ENCODE measurements at places on chromosomes 7 and 10. TPM values are rescaled to one million over a fixed set of nuclear protein-coding genes. Genes with fewer than 3 reads are reported as not detected.
A peak's percentile ranks its signal among the peaks of the same experiment; 100 is the strongest.

DNA sequence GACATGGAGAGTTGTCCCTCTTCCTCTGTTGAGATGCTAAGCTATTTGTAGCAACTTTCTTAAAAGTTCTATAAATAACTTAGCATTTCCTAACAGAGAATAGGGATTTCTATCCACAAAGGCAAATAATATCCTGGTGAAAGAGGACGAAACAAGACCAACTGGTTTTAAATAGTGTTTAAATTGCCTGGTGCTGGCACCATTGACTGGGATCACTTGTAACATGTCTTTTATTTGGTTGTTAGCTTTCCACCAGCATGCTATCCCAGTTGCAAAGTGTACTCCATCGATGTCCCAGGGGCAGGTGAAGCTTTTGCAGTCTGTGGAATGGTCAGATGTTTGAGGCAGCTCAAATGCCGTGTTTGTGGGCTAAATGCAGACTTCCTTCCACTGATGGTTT, 3.7 kb downstream of the SUFU start:
- peaks cover 17% of the 10 kb centered on the region for H3K36me3 ChIP-seq
- no peaks in the 10 kb centered on the region for H3K27me3 ChIP-seq
- H3K4me1 ChIP-seq: peaks cover 10% of the 10 kb centered on the region
- no peak for DNase-seq
- H3K27ac ChIP-seq: no peak overlapping the region

DNA sequence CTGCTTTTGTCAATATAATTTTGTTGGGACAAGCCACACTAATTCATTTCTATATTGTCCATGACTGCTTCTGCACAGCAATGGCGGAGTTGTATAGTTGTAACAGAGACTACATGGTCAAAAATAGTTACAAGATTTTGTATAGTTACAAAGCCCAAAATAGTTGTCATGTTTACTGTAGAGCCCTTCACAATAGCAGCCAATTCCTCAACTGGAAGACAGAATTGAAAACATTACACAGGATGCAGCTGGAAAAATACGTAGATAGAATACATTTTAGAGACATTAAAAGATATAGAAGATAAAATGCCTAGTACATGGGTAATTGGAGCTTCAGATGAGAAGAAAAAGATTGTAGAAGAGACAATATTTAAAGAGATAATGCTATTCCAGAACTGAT, 156.4 kb upstream of the FEZF1 start:
- no peaks in the 10 kb centered on the region for H3K36me3 ChIP-seq
- no peak for DNase-seq

DNA sequence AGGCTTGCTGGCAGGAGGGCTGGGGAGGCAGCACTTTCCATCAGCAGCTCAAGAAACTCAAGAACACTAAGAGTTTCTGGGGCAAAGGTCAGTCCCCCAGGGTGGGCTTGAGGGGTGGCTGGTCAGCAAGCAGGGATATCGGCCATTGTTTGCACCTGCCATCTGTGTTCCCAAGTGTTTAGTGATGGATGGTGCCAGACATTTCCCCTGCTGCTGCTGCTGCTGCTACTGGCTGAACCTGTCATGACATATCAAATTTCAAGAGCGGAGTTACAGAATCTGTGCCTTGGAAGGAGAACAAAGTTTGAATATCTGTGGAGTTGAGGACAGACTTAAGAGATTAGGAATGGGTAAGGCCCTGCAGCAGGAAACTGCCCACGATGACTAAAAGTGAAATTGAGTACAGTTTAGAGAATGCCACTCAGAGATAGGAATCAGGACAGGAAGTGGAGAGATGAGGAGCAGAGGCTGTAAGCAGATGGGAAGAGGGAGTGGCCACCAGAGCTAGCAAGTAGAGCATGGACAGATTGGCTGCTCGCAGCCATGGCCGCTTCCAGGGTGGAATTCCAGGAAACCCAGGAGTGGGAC, 39.2 kb upstream of the PPP1R3C start:
- H3K27me3 ChIP-seq: no peaks in the 10 kb centered on the region
- peak; percentile 53 for DNase-seq
- H3K36me3 ChIP-seq: no peaks in the 10 kb centered on the region
- H3K4me1 ChIP-seq: peaks cover 10% of the 10 kb centered on the region
- peak overlapping the region; percentile 12 for H3K4me3 ChIP-seq

DNA sequence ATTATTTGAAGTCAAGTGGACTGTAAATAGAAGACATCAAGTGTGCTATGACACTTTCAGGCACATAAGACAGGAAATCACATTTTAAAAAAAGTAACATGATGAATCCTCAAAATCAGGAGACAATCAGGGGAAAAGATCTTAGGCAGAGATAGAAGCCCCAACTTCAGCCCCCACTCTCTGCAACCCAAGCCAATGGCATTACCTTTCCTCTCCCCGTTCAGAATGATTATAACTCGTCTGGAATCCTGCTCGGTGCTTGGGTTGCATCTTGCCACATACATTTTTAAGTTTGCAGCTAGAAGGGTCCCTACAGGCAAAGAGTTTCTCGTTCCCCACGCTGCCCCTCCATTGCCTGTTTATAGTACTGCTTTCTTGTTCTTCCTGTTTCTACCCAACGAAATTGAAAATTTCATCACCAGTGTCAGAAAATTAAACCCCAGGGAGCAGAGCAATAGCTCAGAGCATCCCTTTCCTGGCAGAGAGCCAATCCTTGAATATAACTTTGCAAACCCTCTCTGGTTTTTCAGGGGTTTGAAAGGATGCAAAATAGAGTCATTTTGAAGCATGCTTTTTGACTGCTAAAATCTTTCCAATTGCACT, 260.5 kb upstream of the AOAH start:
- H3K4me3 ChIP-seq: no peak overlapping the region
- H3K27ac ChIP-seq: peak overlapping the region; percentile 93
- H3K36me3 ChIP-seq: no peaks in the 10 kb centered on the region
- H3K27me3 ChIP-seq: peaks cover 32% of the 10 kb centered on the region

GRCh38 chr10:58888957-58889356, 287.5 kb upstream of the PHYHIPL start:
- H3K4me1 ChIP-seq: no peaks in the 10 kb centered on the region
- H3K27me3 ChIP-seq: no peaks in the 10 kb centered on the region
- no peak overlapping the region for H3K27ac ChIP-seq
- no peaks in the 10 kb centered on the region for H3K36me3 ChIP-seq
- DNase-seq: no peak

DNA sequence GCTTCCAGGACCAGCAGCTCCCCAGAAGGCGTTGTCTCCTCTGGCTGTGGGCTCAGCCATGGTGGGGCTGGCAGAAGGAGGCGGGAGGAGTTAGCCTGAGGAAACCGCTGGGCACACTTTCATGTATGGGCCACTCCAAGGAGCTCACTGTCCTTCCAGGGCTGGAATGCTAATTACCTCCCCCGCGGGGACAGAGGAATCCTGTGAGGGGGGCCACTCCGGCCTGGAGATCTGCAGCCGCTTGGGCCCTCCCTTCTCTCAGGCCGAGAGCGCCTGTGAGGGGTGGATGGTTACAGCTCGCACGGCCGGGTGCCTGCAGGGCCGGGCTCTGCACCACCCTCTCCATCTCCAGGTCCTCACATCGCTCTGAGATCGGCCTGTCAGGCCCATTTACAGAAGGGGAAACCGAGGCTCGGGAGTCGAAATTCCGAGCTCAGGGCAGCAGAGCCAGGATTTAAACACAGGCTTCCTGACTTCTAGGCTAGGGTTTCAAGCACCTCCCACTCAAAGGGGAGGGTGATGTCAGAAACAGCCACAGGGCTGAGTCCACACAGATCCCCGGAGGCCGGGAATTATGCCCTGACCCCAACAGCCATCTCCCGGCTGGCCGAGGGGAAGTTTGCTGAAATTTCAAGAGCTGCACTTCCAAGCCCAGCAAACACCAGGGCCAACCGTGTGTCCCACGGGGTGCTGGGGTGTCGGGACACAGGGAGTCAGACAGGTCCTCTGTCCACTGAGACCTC, 59.1 kb downstream of the PDGFA start:
- H3K4me3 ChIP-seq: no peak overlapping the region
- H3K27ac ChIP-seq: no peak overlapping the region
- DNase-seq: no peak
- H3K36me3 ChIP-seq: no peaks in the 10 kb centered on the region
- no peaks in the 10 kb centered on the region for H3K27me3 ChIP-seq

DNA sequence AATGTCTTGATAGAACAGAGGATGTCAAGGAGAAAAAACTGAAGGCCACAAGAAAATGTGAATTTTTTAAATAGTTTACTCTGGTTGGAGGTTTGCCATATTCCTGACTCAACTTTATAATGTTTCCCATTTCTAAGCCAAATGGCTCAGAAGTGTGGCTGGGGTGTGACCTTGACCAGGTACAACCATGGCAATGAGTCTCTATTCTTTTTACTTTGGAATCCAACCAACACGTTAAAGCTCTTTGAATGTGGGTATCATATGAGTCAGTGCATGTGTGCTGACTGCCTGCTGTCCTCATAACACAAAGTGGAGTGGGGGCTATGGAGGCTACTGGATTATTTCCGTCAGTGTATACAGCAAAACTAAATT, 33.5 kb upstream of the DLD start:
- H3K27ac ChIP-seq: no peak overlapping the region
- H3K4me1 ChIP-seq: no peaks in the 10 kb centered on the region
- no peaks in the 10 kb centered on the region for H3K27me3 ChIP-seq
- no peak overlapping the region for H3K4me3 ChIP-seq
- no peaks in the 10 kb centered on the region for H3K36me3 ChIP-seq

GRCh38 chr7:31788883-31789680, 102.1 kb downstream of the PPP1R17 start:
- H3K4me3 ChIP-seq: no peak overlapping the region
- H3K27ac ChIP-seq: no peak overlapping the region
- no peak for DNase-seq
- no peaks in the 10 kb centered on the region for H3K4me1 ChIP-seq
- H3K36me3 ChIP-seq: no peaks in the 10 kb centered on the region
- no peaks in the 10 kb centered on the region for H3K27me3 ChIP-seq

DNA sequence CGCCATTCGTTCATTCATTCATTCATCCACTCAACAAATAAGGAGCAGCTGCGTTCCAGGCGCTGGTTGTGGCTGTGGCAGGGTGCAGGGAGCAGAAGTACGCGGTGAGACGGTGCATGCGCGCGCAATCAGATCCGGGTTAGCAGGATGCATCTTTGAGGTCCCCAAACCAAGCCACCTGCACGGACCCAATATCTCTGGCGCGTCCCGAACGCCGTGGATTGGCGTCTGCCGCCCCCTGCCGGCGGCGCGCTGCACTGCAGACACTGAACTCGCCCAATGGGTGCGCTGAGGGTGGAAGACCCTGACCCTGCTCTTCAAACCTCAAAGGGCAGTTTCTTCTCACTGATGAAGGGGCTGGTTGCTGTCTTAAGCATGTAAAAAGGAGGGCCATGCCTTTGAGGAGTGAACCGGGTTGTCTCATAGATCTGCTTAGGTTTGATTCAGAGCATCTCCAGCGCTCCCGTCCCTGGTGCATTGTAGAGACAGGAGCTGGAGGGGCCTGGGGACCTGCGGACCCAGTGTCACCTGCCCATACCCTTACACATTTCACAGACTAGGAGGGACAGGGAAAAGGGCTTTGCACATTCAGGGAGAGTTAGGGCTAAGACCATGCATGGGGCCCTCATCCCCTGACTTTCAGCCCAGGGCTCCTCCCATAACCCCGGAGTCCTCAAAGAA, 102.5 kb downstream of the RAMP3 start:
- peak; percentile 86 for DNase-seq
- peaks cover 13% of the 10 kb centered on the region for H3K27me3 ChIP-seq
- no peak overlapping the region for H3K27ac ChIP-seq
- H3K4me3 ChIP-seq: peak overlapping the region; percentile 20
- H3K36me3 ChIP-seq: no peaks in the 10 kb centered on the region
- H3K4me1 ChIP-seq: no peaks in the 10 kb centered on the region

DNA sequence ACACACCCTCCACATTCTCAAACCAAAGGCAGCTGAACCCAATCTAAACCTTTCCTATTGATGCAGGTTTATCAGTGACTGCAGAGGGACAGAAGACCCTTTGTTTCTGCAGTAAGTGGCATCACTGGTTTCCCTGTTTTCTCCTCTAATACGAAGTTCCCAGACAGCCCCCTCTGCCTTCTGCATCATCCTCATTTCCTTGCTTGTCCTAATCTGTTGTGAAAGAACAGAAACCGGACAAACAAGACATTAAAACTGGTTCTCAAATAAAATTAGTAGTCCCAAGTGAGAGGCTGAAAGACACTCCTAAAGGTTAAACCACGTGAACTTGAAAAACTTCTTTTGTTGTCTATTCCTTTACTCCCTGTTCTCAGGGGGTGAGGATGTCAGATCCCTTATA, 10.1 kb upstream of the ADRB1 start:
- no peak for DNase-seq
- no peak overlapping the region for H3K27ac ChIP-seq
- no peaks in the 10 kb centered on the region for H3K36me3 ChIP-seq
- H3K4me3 ChIP-seq: no peak overlapping the region
- no peaks in the 10 kb centered on the region for H3K4me1 ChIP-seq

GRCh38 chr10:118753331-118754228, 1.2 kb downstream of the CACUL1 start:
- peak overlapping the region; percentile 67 for H3K27ac ChIP-seq
- H3K27me3 ChIP-seq: no peaks in the 10 kb centered on the region
- DNase-seq: no peak
- no peaks in the 10 kb centered on the region for H3K36me3 ChIP-seq
- peaks cover 13% of the 10 kb centered on the region for H3K4me1 ChIP-seq
- peak overlapping the region; percentile 86 for H3K4me3 ChIP-seq

GRCh38 chr7:37084303-37084702, 360.0 kb upstream of the AOAH start:
- no peak for DNase-seq
- no peaks in the 10 kb centered on the region for H3K4me1 ChIP-seq
- no peak overlapping the region for H3K27ac ChIP-seq
- no peak overlapping the region for H3K4me3 ChIP-seq

GRCh38 chr10:5897053-5897340, 7.0 kb downstream of the FBH1 start:
- no peaks in the 10 kb centered on the region for H3K4me1 ChIP-seq
- no peak overlapping the region for H3K4me3 ChIP-seq
- H3K27me3 ChIP-seq: no peaks in the 10 kb centered on the region
- H3K27ac ChIP-seq: no peak overlapping the region
- DNase-seq: no peak

DNA sequence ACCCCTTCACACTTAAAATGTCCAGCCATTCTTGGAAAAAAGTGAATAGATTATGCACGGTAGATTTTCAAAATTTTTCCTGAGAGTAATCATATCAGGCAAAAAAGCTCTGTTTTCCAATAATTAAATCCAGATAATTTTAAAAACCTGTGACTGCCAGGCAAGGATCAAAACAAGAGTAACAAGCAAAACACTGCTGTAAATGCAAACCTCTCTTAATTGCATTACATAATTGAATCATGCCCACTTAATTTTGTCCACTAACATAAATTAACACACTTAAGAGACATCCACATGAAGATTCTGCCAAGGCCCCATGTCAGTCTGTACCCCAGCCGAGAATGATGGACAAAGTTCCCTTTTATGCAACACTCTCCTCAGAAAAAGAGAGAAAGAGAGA, 135.3 kb downstream of the FGFR2 start:
- no peak overlapping the region for H3K27ac ChIP-seq
- no peak overlapping the region for H3K4me3 ChIP-seq

GRCh38 chr7:126940723-126941307, 311.9 kb downstream of the GRM8 start:
- H3K36me3 ChIP-seq: no peaks in the 10 kb centered on the region
- H3K4me1 ChIP-seq: no peaks in the 10 kb centered on the region
- H3K27ac ChIP-seq: no peak overlapping the region
- no peaks in the 10 kb centered on the region for H3K27me3 ChIP-seq
- H3K4me3 ChIP-seq: no peak overlapping the region

The WDR37 gene
- 11.9 TPM for polyA plus RNA-seq

The CLDN3 gene
- 0.05 TPM for polyA plus RNA-seq

The AZGP1 gene
- polyA plus RNA-seq: 0.15 TPM

The TFPI2 gene
- polyA plus RNA-seq: 16.9 TPM

The HHEX gene
- polyA plus RNA-seq: 1.1 TPM

The TMEM225B gene
- 1.5 TPM for polyA plus RNA-seq

The DPYSL4 gene
- polyA plus RNA-seq: 21.8 TPM

The PIK3CG gene
- not detected for polyA plus RNA-seq

Measured in SK-N-SH (cell line).